ENCODE measurements at places on chromosomes 6 and 20. TPM values are rescaled to one million over a fixed set of nuclear protein-coding genes. Genes with fewer than 3 reads are reported as not detected.

Gene C20orf141
- total RNA-seq, result not detected

Gene DCDC2
- 0.04 TPM for total RNA-seq

Gene TSHZ2
- total RNA-seq, result 0.74 TPM

Gene CLVS2
- not detected for total RNA-seq

GRCh38 chr6:106300944-106301343 lies 24.6 kb downstream of the ATG5 start:
- no peak overlapping the region for H3K27ac ChIP-seq
- H3K27me3 ChIP-seq, result no peaks in the 10 kb centered on the region
- H3K4me3 ChIP-seq, result no peak overlapping the region
- no peak for DNase-seq

- DNase-seq, result no peak
- H3K4me3 ChIP-seq, result no peak overlapping the region
- no peak overlapping the region for H3K27ac ChIP-seq
- H3K4me1 ChIP-seq, result no peaks in the 10 kb centered on the region
These were observed 393.8 kb downstream of the CDH26 start for GRCh38 chr20:60352017-60352416.

- H3K4me3 ChIP-seq, result no peak overlapping the region
- H3K4me1 ChIP-seq, result peaks cover 21% of the 10 kb centered on the region
- H3K27me3 ChIP-seq, result no peaks in the 10 kb centered on the region
- H3K27ac ChIP-seq, result no peak overlapping the region
- H3K36me3 ChIP-seq, result peaks cover 3% of the 10 kb centered on the region
These were observed 70.7 kb downstream of the SLX4IP start for GRCh38 chr20:10505827-10506226.

- no peaks in the 10 kb centered on the region for H3K27me3 ChIP-seq
- H3K4me1 ChIP-seq, result no peaks in the 10 kb centered on the region
- no peak for DNase-seq
- no peak overlapping the region for H3K27ac ChIP-seq
- no peak overlapping the region for H3K4me3 ChIP-seq
These were observed 121.2 kb downstream of the RFPL4B start for GRCh38 chr6:112468359-112468758.

GRCh38 chr6:43123461-43124314 lies 47.4 kb upstream of the SRF start:
- no peak overlapping the region for H3K27ac ChIP-seq
- no peak for DNase-seq
- H3K4me3 ChIP-seq, result no peak overlapping the region
- no peaks in the 10 kb centered on the region for H3K36me3 ChIP-seq

DNA sequence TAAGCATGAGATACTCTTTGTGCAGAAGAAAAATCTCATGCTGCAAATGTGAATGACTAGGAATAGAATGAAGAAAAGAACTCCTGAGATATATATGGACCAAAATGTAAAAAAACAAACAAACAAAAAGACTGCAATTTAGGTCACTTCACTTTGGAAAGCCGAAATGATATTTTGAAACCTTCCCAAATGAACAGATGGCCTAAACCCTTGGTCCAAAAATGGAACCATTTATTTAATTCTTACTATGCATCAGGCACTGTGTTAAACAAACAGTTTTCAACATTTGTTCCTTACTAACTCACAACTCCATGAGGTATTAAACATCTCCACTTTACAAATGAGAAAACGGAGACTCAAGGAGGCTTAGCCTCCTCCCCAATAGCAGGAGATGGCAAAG lies 107.5 kb downstream of the VIP start:
- no peaks in the 10 kb centered on the region for H3K27me3 ChIP-seq
- H3K27ac ChIP-seq, result no peak overlapping the region
- DNase-seq, result no peak
- no peaks in the 10 kb centered on the region for H3K36me3 ChIP-seq

All from activated naive CD8-positive, alpha-beta T cell treated with anti-CD3 and anti-CD28 coated beads for 36 hours (primary cell).